MG63 (cell line): ENCODE measurements at places on chromosomes 5 and 9. TPM values are rescaled to one million over a fixed set of nuclear protein-coding genes. Genes with fewer than 3 reads are reported as not detected.

TAS2R1 gene
- 0.64 TPM in 1 of 2 replicates, not detected in the other for total RNA-seq

CDX1 gene
- 0.07 TPM in 1 of 2 replicates, not detected in the other for total RNA-seq

FSTL4 gene
- total RNA-seq, result not detected in 2 replicates

CD72 gene
- total RNA-seq, result 0.47 and 0.86 TPM in 2 replicates

LTC4S gene
- total RNA-seq, result 1.7 TPM in 1 of 2 replicates, not detected in the other

IL3 gene
- not detected in 2 replicates for total RNA-seq

GRCh38 chr9:71916834-71917534 is 5.5 kb downstream of the C9orf85 start:
- no peak for DNase-seq

- DNase-seq, result no peak
Observed at GRCh38 chr5:72172786-72173185, 65.5 kb downstream of the MAP1B start.
